Skin of body (tissue), 3 donors: ENCODE measurements at places on chromosomes 6 and 20. TPM values are rescaled to one million over a fixed set of nuclear protein-coding genes. Genes with fewer than 3 reads are reported as not detected.
A peak's percentile ranks its signal among the peaks of the same experiment; 100 is the strongest.

ZSCAN16 gene
- total RNA-seq: 2.8 TPM

SEC63 gene
- 51.6 TPM for total RNA-seq

KIF3B gene
- total RNA-seq: 15.1 TPM

MTRF1L gene
- total RNA-seq: 15.9 TPM

DCDC2 gene
- total RNA-seq: 1.2 TPM

PTGIS gene
- total RNA-seq: 14.0 TPM

GRCh38 chr6:14704383-14705271 lies 541.2 kb upstream of the JARID2 start:
- DNase-seq: no peak

DNA sequence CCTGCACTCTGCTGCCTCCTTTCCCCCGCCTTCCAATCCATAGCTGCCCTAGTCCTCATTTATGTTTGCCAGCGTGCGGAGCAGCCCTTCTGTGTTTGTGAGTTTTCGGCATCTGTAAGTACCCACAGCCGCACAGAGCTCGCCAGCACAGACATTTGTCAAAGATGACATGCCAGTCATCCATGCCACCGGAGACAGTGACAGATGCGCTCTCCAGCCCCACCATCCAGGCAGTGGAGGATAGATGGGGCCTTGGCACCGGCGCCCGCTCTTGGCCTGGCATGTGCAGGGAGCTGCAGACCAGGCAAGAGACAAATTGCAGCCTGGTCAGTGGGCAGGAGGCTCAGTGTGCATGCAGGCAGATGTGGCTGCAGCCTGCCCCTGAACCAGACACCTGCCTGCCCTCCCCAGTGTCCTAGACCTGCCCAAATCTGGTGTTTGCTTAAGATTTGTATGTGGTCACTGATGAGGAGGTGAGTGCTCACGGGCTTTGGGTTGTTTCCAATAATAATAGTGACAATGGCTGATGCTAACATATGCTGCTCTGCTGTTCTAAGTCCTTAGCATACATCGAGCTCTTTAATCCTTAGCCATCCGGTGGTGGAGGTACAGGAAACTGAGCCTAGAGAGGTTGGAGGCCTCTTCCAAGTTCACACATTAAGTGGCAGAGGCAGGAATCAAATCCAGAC lies 78.1 kb downstream of the UNC5CL start:
- no peak for DNase-seq

DNA sequence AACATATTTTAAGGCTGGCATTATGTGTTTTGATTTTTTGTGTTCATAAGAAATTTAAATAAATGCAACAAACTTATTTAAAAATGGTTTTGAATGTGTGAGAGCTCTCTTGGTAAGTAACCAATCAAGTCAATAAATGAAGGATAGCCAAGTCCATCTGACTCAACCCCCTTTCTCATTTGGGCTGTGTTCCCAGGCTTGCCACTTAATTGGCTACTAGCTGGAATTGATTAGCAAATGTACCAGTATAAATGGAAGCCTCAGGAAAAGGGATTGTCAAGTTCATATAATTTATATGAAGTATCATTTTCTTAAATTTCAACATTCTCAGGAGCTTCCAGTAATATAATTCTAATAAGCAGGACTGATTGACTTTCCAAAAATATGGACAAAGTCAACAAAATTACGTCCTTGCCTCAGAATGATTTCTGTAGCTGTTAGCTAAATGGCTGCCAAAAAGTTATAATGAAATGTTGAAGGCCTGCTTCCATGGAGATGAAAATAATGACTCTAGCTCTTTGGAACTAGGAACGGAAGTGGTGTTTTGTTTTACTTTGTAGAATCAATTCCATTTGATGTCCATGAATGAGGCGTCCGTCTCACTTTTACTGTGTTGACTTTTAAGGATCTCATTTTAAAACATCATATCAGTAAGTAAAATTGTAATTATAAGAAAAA lies 614.9 kb downstream of the CDH26 start:
- no peak for DNase-seq

- no peak for DNase-seq
Observed at GRCh38 chr6:85479208-85479607, 29.3 kb downstream of the NT5E start.

GRCh38 chr6:104418125-104418524 lies 441.6 kb downstream of the HACE1 start:
- no peak for DNase-seq

DNA sequence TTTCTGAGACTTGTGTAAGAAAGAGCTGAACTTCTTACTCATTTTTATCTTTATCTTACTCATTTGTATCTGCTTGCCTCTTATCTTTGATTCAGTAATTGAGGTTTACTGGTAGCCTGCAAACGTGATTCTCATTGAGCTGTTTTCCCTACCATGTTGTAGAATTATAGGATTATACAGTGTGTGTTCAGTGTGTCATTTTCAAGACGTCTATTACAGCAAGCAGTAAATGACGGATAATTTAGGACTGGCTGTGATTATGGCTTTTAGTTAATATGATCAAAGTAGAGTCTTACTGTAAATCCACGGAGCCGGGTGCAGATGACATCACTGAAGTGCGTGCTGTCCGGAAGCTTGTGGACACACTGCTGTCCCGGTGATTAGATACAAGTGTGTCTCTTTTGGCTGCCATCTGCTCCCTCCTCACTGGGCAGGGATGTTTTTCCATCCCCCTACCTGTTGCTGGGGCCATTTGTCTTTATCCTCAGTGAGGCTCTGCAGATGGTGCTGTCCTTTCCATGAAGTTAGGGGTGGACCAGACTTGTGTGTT lies 6.0 kb downstream of the NELFCD start:
- no peak for DNase-seq

DNA sequence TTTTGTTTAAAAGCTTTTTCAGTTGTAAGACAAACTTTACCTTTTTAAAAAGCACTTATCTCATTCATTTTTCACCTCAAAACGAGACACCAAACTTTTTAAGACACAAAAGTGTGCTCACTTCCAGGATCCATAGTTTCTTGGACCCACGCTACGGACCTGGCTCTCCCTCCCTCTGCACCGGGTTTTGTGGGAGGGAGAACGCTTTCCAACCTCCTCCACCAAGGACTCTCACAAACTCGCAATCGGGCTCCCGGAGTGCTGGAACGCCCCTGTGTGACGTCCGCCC lies 436 bp downstream of the CAGE1 start:
- no peak for DNase-seq

DNA sequence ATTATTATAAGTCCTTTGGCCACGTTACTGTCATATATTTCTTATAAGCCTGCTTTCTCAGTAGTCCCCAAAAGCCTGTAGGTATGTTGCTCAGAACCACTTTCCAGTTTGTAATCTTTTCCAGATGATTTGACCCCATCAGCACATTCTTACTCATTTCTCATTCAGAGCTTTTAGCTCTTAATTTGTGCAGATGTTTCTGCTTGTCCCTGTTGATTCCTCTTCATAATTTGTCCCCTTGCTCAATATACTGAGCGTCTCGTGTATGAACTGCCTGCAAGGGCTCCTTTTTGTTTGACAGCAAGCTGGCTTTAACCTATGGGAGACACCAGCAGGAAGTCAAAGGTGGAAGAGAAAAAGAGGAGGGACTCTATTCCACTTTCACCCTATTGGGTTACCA lies 733.8 kb upstream of the GJE1 start:
- no peak for DNase-seq

- no peak for DNase-seq
Observed at GRCh38 chr6:5729080-5729434, 277.7 kb downstream of the NRN1 start.

DNA sequence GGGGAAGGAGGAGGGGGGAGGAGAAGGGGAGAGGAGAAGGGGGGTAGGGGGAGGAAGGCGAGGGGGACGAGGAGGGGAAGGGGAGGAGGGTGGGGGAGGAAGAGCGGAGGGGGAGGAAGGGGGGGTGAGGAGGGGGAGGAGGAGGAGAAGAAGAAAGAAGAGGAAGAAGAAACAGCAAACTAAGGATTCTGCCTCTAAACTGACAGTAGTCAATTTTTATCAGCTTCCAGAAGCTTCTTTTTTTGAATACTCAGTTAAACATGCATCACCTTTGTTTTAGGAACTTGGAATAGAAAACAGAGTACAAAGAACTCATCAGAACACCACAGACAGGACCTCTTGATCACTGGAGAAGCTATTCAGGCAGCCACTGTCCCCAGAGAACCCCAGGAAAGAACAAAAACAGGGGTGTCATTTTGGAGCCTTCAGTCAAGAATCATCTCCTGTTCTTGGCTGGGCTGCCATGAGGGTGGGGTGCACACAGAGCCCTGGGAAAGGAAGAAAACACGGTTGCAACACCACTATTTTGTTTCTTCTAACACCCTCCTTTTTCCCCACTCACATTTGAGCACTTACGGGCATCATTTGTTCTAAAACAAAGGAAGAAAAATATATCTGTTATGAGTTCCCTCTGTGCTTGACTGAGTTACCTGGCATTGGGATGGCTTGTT lies 67.4 kb downstream of the TMEM170B start:
- DNase-seq: no peak

DNA sequence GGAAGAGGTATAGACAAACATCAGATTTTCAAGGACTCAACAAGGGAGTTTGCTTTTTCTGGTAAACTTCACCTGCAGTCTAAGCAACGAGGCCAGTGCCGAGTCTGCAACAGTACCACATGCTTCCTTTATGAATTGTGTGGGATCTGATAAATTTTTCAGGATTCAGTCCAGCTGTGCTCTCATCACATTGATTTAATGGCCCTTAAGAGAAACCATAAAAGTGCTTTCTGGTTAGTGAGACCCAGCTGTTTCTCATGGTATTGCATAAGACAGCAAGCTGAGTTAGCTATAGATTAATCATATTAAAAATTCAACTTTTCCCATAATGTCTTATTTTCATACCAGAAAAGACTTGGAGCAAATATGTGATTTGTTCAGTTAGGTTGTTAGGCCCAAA lies 291.4 kb downstream of the CENPW start:
- peak; percentile 89 for DNase-seq

- DNase-seq: no peak
Observed at GRCh38 chr6:33620856-33621710, at the start of gene ITPR3. Gene ITPR3, plus strand, starts transcription at chr6:33621322. Its CDS starts 281 bp downstream, at chr6:33621603.

DNA sequence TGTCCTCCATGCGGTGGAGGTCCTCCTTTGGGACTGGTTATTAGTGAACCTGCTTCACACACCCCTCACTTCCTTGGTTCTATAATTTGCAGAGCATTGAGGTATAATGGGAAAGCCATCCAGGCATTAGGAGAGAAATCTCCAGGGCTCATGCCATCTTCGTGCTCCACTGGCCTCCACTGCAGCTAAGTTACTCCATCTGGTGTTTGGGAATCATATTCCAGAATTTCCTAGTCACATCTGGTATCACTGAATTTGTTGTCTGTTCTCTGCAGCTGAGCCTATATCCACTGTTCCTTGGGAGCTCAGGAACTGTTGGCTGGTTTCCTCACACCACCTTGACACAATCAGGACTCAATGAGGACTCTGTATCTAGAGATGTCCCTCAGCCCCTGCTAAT lies 173.0 kb upstream of the TSHZ2 start:
- DNase-seq: peak; percentile 49

DNA sequence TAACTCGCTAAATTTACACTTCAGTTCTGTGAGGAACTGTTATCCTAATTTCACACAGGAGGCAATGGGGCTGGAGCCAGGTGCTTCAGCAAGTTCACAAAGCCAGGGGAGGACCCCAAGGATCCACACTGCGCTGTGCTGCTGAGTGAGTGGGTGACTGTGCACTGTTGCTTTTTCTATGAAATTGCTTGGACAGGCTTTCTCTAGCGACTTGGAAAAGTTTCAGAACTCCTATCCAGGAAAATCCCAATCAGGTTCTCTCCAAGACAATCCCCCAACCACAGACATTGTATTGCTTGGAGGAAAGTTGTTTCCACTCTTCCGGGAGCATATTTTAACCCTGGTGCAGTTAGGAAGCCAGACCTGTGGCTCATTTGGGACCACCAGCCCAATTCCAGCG lies 175.9 kb upstream of the CST7 start:
- DNase-seq: no peak

DNA sequence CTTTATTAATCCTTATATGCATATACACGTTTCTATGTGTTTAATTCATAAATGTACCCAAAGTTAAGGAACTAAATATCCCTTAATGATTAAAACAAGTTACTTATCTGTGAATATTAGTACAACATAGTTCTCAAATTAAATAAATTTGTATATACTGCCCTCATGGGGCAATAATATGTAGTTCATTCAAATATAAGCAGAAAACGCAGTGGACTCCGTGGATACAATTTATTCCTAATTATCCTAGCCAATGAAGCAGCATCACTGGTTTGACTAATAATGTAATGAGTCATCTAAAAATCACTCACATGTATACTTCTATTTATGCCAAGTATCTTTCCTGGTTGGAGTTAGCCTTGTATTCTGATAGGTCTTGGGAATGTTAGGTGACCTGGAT lies 111.6 kb downstream of the TBC1D32 start:
- DNase-seq: no peak
